PC-3 (cell line): ENCODE measurements at places on chromosomes 1 and 21.

- H3K27me3 ChIP-seq, result no peaks in the 10 kb centered on the region
- H3K36me3 ChIP-seq, result no peaks in the 10 kb centered on the region
- no peak overlapping the region for H3K4me3 ChIP-seq
- H3K4me1 ChIP-seq, result no peaks in the 10 kb centered on the region
- no peak for DNase-seq
Observed at GRCh38 chr1:54353959-54354358, 52.2 kb downstream of the SSBP3 start.

DNA sequence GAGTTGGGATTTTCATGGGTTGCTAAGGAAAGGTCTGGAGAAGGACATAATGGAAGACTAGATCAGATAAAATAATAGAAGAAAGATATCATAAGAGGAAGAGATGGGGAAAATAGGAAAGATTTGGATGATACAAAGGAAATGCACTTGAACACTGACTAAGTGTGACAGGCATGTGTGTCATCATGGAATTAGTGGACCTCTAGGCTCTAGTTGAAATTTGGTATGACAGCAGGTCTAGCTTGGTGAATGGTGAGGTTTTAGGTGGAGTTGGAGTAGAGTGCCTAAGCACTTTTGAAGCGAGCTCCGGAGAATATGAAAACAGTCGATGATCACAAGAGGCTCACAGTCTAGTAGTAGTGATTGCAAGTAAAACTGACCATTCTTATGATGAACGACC lies 73.0 kb upstream of the PTGS2 start:
- H3K27ac ChIP-seq, result peak overlapping the region; percentile 74
- H3K4me1 ChIP-seq, result peaks cover 30% of the 10 kb centered on the region
- H3K36me3 ChIP-seq, result no peaks in the 10 kb centered on the region
- DNase-seq, result peak; percentile 59

DNA sequence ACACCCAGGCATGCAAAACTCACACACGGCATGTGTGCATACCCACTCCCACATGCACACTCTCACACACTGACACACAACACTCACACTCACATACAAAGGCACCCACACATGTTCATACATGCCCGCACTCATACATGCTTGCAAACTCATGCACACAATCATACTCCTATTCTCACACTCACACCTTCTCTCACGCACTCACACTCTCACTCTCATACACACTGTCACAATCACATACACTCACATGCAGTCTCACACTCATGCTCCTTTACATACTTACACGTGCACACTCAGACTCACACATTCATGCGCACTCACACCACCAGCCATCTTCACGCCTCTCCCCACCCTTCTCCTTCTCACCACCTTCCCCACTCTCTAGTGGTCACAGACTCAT lies 3.1 kb downstream of the SLC5A9 start:
- H3K27me3 ChIP-seq, result peaks cover 5% of the 10 kb centered on the region; the same call in 1 of the 2 replicates
- no peaks in the 10 kb centered on the region for H3K4me1 ChIP-seq
- no peak overlapping the region for H3K4me3 ChIP-seq
- no peaks in the 10 kb centered on the region for H3K36me3 ChIP-seq
- no peak overlapping the region for H3K27ac ChIP-seq

DNA sequence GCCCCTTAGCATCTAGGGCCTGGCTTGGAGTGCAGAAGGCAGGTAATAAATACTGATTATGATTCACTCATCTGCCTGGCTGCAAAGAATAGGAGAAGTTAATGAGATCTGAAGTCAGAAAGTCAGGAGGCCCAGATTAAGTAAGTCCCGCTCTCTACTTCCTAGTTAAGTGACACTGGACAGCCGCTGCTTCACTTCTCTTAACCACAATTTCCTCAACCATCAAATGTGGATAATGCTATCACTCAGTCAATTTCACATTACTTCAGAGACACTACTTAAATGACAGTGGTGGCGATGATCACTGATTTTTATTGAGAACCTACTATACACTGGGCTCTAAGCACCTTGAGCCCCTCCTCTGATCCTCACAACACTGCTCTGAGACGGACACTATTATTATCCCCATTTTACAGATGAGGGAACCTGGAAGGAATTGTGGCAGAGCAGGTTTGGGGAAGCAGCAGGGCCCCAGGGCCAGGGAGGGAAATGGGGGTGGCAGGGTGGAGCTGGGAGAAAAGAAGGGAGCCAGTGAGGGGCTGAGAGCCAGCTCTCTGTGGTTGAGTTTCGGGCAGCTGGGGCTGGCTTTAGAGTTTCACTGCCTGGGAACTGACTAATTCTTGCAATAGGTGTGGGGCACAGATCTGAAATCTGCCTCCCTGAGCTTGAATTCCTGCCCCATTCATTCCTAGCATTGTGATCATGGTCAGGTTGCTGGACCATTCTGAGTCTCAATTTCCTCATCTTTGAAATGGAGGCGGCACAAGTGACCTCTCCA lies 2.4 kb upstream of the E2F2 start:
- DNase-seq, result peak; percentile 13
- no peaks in the 10 kb centered on the region for H3K36me3 ChIP-seq
- no peaks in the 10 kb centered on the region for H3K27me3 ChIP-seq
- H3K4me1 ChIP-seq, result peaks cover 35% of the 10 kb centered on the region
- H3K27ac ChIP-seq, result no peak overlapping the region

GRCh38 chr1:114522264-114522575 lies 11.2 kb upstream of the TRIM33 start:
- no peak overlapping the region for H3K4me3 ChIP-seq
- H3K36me3 ChIP-seq, result no peaks in the 10 kb centered on the region
- no peaks in the 10 kb centered on the region for H3K27me3 ChIP-seq
- no peaks in the 10 kb centered on the region for H3K4me1 ChIP-seq
- no peak for DNase-seq

- no peaks in the 10 kb centered on the region for H3K4me1 ChIP-seq
- no peak for DNase-seq
- no peak overlapping the region for H3K27ac ChIP-seq
- H3K4me3 ChIP-seq, result no peak overlapping the region
- H3K27me3 ChIP-seq, result peaks cover 5% of the 10 kb centered on the region; the same call in 1 of the 2 replicates
- no peaks in the 10 kb centered on the region for H3K36me3 ChIP-seq
Observed at GRCh38 chr1:33820804-33821203, 43.1 kb upstream of the HMGB4 start.

DNA sequence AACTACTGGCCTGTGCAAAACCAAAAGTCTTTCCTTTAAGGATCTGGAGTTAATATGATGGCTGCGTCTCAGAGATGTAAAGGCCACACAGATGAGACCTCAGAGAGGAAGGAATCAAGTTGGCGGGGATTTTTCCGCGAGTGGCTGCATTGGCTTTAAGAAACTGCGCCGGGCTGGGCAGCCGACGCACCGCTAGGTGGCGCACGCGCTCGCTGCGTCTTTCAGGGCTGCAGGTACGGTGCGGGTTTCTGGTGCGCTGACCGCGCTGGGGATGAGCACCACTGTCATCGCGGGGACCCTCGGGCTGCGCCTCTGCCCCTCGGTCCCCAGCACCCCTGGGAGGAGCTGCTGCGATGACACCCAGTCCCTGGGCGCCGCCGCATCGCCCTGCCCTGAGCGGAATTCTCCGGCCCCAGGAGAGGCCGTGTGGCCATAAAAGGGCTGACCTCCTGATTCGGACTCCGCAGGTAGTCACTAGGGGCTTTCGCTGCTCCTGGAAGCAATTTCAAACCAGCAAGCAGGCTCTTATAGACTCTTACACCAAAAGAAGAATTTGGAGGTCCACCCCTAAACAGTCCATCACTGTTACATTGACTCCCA lies 241.0 kb downstream of the KCNJ6 start:
- no peak overlapping the region for H3K27ac ChIP-seq
- no peaks in the 10 kb centered on the region for H3K36me3 ChIP-seq
- H3K4me1 ChIP-seq, result peaks cover 9% of the 10 kb centered on the region; the same call in 1 of the 2 replicates
- peaks cover 12% of the 10 kb centered on the region for H3K27me3 ChIP-seq
- peak; percentile 63 for DNase-seq

DNA sequence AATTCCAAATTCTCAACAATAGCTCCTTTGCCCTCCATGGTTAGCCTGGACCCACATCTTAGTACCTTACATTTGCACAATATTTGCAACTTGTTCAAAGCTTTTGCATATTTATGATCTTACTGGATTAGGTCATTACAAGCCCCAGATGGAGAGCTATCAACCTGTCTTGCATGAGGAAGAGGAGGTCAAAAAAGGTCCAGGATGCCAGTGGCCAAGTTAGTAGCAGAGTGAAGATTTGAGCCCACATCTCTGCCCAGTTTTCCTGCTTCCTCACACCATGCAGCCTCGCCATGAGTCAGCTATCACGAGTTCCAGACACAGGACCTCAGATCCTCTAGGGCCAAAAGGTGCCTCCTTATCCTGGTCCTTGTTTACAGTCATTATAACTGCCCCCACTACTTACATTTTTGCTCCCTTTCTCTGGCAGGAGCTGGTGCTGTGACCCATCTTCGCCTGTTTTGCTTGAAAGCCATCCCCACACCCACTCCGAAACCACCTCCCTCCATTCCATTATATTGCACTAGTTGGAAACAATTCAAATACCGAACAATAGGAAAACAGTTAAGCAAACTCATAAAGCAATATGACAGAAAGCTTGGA lies 5.0 kb upstream of the AHCYL1 start:
- no peak overlapping the region for H3K4me3 ChIP-seq
- no peaks in the 10 kb centered on the region for H3K36me3 ChIP-seq
- peak; percentile 57 for DNase-seq
- peak overlapping the region; percentile 28 for H3K27ac ChIP-seq

- DNase-seq, result peak; percentile 54
- H3K4me1 ChIP-seq, result no peaks in the 10 kb centered on the region
- no peak overlapping the region for H3K27ac ChIP-seq
- H3K27me3 ChIP-seq, result no peaks in the 10 kb centered on the region
- no peaks in the 10 kb centered on the region for H3K36me3 ChIP-seq
Observed at GRCh38 chr1:77143529-77144121, 75.6 kb downstream of the PIGK start.

- H3K27me3 ChIP-seq, result no peaks in the 10 kb centered on the region
- no peaks in the 10 kb centered on the region for H3K36me3 ChIP-seq
- H3K4me1 ChIP-seq, result peaks cover 12% of the 10 kb centered on the region
- H3K27ac ChIP-seq, result no peak overlapping the region
- DNase-seq, result no peak
Observed at GRCh38 chr1:58734630-58735029, 34.8 kb upstream of the MYSM1 start.

GRCh38 chr1:118339400-118340124 lies 154.5 kb upstream of the SPAG17 start:
- peak; percentile 75 for DNase-seq
- H3K4me3 ChIP-seq, result peak overlapping the region; percentile 19; the same call in 1 of the 2 replicates
- H3K4me1 ChIP-seq, result peaks cover 51% of the 10 kb centered on the region
- peak overlapping the region; percentile 94 for H3K27ac ChIP-seq
- H3K36me3 ChIP-seq, result no peaks in the 10 kb centered on the region

DNA sequence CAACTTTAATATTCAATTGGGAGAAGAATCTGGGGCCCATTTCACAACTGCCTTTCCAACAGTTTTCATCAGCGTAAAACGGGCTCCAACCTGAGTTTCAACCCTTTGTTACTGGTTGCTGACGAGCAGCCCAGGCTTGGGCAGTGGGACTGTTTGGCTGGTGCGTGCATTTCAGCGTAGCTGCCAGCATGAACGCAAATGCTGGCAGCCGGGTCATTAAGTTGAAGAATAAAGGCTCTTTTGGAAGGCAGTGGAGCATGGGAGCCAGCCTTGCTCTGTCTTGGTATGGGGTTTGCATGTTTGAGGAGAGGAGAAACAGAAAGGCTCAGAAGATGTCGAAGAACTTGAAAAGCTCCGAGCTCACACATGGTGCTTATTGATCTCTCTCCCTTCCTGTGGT lies 40.7 kb downstream of the WDR3 start:
- H3K36me3 ChIP-seq, result no peaks in the 10 kb centered on the region
- H3K4me1 ChIP-seq, result no peaks in the 10 kb centered on the region
- H3K27ac ChIP-seq, result no peak overlapping the region
- DNase-seq, result no peak

DNA sequence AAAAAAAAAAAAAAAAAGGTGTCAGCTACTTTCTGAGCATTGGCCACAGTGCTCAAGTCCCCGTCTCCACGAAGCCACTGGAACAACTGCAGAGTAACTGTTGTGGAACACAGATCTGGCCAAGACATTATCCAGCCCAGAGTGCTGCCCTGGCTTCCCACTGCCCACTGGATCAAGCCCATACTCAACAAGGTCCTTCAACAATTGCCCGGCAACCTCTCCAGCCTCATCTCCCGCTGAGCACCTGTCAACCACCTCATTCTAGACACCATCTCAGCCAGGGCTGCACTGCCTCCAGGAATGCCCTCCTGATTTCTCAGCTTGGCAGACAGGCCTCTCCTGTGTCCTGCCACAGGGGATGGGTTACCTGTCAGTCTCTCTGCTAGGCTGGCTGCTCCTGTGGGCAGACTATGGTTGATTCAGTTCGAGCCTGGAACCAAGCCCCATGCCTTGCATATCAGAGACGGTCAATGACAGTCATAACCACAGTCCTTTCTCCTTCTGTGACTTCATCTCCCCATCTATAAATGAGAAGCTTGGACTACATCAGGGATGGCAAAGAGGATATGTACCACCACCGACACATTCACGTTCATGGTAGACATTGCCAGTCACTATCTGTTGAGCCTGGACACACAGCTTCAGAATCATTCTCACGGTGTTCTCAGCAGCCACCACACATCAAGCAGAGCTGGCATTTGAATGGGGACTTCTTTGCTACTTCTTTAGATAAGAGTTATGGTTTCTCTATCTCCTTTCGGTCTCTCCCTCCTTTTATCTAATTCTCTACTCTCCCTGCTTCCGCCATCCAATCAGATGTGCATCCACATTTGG lies 76.9 kb downstream of the MRPL37 start:
- H3K4me3 ChIP-seq, result no peak overlapping the region
- no peaks in the 10 kb centered on the region for H3K4me1 ChIP-seq
- no peak overlapping the region for H3K27ac ChIP-seq
- no peak for DNase-seq
- H3K27me3 ChIP-seq, result no peaks in the 10 kb centered on the region

- no peak overlapping the region for H3K27ac ChIP-seq
- no peaks in the 10 kb centered on the region for H3K36me3 ChIP-seq
- H3K27me3 ChIP-seq, result peaks cover 60% of the 10 kb centered on the region
- H3K4me3 ChIP-seq, result no peak overlapping the region
- peak; percentile 2 for DNase-seq
Observed at GRCh38 chr21:8993943-8994639, 1527.3 kb upstream of the TPTE start.

GRCh38 chr1:206005778-206006180 lies 2.6 kb upstream of the RAB7B start:
- DNase-seq, result no peak
- H3K4me1 ChIP-seq, result peaks cover 14% of the 10 kb centered on the region
- peaks cover 6% of the 10 kb centered on the region; the same call in 1 of the 2 replicates for H3K27me3 ChIP-seq
- no peak overlapping the region for H3K4me3 ChIP-seq

- peaks cover 43% of the 10 kb centered on the region for H3K4me1 ChIP-seq
- H3K27ac ChIP-seq, result no peak overlapping the region
- no peak for DNase-seq
- H3K27me3 ChIP-seq, result no peaks in the 10 kb centered on the region
- no peaks in the 10 kb centered on the region for H3K36me3 ChIP-seq
Observed at GRCh38 chr21:39628385-39628784, 15.6 kb downstream of the B3GALT5 start.

- H3K36me3 ChIP-seq, result no peaks in the 10 kb centered on the region
- H3K4me3 ChIP-seq, result no peak overlapping the region
- DNase-seq, result no peak
- H3K4me1 ChIP-seq, result peaks cover 9% of the 10 kb centered on the region
- H3K27me3 ChIP-seq, result no peaks in the 10 kb centered on the region
- no peak overlapping the region for H3K27ac ChIP-seq
Observed at GRCh38 chr1:168958562-168959289, 147.8 kb upstream of the ATP1B1 start.
